Right lung (tissue), 10 donors: ENCODE measurements at places on chromosomes 12 and 14. TPM values are rescaled to one million over a fixed set of nuclear protein-coding genes. Genes with fewer than 3 reads are reported as not detected.

DNA sequence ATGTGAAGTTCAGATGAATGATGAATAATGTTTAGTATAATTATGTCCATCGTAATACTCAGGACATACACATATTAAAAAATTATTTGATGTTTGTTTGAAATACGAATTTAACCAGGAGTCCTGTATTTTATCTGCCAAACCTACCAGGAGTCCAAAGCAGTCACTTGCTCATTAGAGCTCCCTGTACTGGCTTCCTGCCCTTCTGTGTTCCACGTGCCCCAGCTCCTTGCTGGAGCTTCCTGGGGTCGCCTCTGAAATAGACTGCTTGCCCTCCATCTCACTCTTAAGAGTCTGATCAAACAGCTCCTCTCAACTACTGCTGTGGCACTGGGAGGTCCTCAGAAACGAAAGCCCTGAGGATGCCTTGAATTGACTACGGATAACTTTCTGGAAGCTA is 87.3 kb upstream of the DHRS4 start:
- no peak for DNase-seq

DNA sequence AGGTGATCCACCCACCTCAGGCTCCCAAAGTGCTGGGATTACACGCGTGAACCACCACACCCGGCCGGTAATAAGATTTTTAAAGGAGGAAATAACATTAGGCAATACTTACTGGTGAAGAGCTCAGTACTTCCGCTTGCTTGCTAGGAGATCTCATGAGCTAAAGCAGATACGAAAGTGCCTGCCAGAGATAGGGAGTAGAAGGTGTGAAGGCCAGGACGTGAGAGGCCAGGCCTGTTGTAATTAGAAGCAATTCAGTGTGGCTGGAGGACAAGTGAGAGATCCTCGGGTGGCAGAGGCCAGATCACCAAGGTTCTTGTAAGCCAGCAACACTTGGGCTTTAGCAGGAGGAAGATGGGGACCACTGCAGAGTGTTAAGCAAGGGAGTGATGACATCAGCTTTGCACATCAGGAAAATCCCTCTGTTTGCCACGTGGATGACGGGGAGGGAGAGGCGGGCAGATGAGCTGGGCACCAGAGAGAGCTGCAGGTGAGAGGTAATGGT is 7.6 kb downstream of the TECPR2 start:
- DNase-seq = no peak

- no peak for DNase-seq
These were observed 317.4 kb upstream of the DDHD1 start for GRCh38 chr14:53470351-53471043.

DNA sequence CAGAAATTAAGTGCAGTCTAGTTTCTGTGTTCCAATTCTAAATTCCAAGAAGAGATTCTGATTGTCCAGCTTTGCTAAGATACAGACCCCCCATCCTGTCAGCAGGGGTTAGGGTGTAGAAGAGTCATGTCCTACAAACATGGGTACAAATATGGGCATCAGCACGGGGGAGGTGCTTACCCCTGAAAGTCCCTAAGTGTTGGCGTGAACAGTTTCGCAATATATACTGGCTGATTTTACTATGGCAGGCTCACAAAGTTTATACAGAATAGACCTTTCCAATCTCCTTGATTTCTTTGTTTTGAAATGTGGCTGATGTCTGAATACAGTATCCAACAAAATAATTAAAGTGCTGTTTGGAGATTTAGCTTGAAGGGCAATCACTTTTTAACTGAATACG is 71.6 kb upstream of the PPM1H start:
- DNase-seq = no peak

DNA sequence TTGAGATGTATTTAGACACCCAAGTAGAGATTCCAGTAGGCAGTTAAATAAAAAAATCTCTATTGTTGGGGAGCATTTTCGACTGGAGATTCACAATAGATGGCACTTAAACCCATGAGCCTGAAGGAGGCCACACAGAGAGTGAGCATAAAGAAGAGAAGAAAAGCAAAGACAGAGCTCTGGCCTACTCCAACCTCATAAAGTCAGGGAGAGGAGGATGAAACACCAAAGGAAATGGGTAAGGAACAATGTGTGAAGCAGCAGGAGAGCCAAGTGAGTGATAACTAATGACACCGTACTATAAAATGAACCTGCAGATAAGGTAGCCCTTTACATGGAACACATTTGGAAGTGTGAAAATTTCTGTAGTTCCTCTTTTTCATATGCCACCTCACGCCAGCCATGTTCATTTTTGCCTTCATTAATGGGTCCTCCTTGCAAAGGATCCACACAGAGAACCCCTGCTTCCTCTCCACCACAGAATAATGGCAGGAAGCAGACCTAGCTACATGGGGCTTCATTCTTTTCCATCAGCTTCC is 150.0 kb upstream of the SYT10 start:
- DNase-seq = no peak

DNA sequence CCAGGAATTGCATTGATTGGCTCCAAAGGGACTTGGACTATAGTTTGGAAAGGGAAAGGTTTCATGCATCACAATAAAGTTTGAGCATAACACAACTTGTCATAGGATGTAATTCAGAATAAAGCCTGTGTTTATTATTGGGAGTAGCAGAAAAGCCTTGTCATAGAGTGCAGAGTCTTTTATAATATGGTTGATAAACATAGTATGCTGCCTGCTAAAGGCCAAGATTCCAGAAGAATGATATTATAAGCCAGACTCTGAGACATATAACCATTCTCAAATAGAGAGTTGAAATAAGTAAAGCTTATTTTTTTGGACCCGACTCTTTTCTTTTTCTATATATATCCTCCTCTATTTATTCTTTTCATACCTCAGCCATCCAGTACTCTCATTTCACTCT is 207.3 kb downstream of the LRIG3 start:
- no peak for DNase-seq

GRCh38 chr14:100549834-100550625 is 37.2 kb downstream of the BEGAIN start:
- DNase-seq = no peak

Gene FSCB
- polyA plus RNA-seq = not detected

Gene DNAJC22
- 6.7 TPM for polyA plus RNA-seq
